ENCODE measurements at places on chromosomes 6 and 20.
A peak's percentile ranks its signal among the peaks of the same experiment; 100 is the strongest.

DNA sequence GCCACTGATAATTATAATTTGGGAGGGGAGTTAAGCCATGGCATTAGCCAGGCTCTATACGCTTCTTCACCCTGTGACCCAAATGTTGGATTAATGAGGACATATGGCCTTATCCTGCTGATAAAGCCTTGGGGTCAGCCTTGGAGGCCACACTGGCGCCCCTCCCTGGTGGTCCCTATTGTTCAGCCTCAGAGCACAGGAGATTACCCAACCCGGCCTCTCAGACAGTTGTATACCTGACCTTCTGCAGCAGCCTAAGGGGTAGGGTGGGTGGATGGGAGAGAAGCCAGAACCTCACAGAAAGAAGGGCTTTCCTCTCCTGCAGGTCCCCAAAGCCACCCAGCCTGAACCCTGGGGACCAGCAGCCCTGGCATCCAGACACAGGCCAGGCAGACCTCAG lies 76.8 kb downstream of the LINC00237 start:
- DNase-seq, result no peak

- no peak for DNase-seq
These were observed 41.4 kb upstream of the ANGPT4 start for GRCh38 chr20:957544-957943.

DNA sequence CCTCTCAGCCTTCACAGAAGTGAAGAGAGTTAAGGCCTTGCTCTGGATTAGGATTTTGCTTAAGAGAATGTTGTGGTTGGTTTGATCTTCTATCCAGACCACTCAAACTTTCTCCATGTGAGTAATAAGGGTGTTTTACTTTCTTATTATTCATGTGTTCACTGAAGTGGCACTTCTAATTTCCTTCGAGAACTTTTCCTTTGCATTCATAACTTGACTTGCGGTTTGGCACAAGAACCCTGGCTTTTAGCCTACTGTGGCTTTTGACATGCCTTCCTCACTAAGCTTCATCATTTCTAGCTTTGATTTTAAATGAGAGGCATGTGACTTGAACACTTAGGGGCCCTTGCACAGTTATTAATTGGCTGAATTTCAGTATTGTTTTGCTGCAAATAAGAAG lies 166.1 kb upstream of the OPRM1 start:
- DNase-seq, result no peak

- DNase-seq, result no peak
These were observed 78.1 kb downstream of the MMUT start for GRCh38 chr6:49384904-49385303.

DNA sequence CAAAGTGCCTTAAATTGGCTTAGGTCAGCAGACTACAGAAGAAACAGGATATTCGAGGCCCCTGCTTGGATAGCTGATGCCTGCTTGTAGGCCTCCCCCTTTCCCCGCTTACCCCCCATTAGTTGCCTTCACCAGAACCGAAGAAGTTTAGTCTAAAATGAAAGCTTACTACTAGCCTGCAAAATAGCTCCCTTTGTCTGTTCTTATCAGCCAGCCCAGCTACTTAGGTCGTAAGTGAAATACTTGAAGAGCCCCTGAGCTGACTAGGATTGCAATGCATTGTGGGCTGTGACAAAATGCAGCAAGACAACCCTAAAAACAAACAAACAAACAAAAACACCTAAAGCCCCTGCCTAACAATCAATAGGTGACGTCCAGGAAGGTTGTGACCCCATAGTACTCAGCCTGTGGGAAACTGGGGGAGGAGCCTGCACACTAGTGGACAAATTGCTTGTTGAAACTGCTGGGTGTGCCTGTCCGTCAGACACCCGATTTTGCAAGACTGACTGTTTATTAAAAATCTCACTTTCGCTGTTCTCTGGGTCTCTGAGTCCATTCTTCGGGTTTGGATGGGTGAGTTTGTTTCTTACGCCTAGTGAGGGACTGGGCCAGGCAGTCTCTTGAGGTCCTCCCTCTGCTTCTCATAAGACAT lies 105.0 kb upstream of the DUSP22 start:
- DNase-seq, result no peak

- no peak for DNase-seq
These were observed 182.7 kb upstream of the SALL4 start for GRCh38 chr20:51985013-51985415.

DNA sequence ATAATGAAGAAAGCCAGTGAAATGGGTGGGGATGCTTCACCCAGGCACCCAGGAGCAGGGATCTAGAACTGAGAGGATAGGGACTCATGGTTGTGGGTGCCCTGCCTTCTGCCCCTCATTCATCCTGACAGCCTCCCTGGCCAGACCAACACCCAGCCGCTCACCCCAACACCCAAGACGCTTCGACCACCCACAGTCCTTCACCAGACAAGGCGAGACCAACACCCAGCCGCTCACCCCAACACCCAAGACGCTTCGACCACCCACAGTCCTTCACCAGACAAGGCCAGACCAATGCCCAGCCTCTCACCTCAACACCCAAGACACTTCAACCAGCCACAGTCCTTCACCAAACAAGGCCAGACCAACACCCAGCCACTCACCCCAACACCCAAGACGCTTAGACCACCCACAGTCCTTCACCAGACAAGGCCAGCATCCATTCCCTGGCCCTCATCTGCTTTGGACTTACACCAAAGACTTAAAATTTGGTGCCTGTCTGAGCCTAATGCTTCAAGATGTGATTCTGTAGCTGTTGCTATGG lies 131.5 kb downstream of the ANKRD60 start:
- no peak for DNase-seq

DNA sequence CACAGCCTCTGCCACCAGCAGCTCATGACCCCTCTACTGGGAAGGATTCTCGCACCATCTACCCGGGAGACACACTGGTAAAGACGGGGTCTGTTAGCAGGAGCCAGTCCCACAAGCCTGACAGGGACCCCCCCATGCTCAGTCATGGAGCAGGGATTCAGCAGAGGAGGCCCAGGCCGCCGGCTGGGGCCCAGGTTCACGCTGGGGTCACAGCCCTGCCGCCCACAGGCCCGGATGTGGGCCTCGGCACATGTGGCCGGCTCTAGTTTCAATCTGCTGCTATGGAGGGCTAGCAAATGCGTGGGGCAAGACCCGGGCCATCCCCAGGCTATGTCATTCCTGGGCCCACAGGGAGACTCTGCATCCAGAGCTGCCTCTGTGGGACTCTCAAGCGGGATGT lies 25.1 kb downstream of the PXDC1 start:
- no peak for DNase-seq

GRCh38 chr6:51737580-51738360 lies 349.6 kb downstream of the PKHD1 start:
- DNase-seq, result no peak

- no peak for DNase-seq
These were observed 29.5 kb upstream of the BHLHE23 start for GRCh38 chr20:63036291-63036690.

DNA sequence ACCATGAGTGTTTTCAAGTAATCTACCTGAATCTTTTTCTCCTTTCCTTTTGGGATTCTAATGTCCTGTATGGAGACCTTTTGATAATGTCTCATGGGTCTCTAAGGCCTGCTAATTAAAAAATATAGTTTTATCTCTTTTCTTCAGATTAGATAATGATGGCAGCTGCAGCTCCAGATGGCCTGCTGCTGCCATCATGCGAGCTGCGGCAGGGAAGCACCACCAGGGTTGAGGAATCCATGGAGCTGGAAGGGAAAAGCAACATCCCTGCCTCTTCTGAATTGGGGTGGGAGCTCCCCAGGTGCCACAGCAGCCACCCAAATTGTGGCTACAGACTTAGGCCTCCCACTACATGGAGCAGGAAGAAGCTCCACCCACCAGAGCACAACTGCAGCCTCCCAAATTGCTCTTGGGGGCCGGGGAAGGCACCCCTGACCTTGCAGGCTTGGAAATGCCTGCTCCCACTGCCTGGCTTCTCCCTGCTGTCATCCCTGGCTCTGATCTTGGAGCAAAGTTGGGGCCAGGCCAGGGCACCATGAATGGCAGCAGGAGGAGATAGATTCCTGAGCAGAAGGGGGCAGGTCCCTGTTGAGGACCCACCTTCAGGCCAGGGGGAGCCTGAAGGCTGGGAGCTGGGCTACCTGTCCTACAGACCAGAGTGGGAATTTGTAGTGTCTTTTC lies 189.6 kb upstream of the MAN1A1 start:
- no peak for DNase-seq

GRCh38 chr6:106287215-106287614 lies 38.3 kb downstream of the ATG5 start:
- DNase-seq, result no peak

DNA sequence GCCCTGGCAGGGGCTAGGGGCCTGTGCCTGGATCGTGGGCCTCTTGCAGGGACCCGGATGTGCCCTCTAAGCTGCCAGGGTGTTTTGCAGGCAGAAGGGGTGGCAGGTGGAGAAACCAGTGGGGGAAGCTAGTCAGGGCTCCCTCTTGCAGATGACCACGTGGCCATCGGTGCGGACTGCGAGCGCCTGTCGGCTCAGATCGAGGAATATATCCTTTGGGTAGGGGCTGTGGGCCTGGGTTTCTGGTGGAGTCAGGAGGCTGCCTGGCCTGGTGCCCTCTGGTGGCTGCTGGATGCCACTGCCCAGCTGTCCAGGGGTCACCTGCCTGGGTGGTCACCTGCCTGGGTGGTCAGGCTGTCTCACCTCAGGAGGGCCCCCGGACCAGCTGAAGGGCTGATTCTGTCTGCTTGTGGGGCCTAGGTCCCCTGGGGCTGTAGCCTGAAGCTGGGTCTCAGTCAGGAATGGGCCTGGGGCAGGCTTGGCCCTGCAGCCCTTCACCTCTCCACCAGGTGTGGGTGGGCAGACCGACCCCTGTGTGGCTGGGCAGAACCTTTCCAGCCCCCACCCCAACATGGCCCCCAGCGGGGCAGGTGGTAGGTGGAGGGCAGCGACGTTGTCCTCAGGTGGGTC lies 6.7 kb downstream of the TCEA2 start:
- DNase-seq, result no peak

- DNase-seq, result no peak
These were observed 91.0 kb upstream of the FOXA2 start for GRCh38 chr20:22675341-22675740.

DNA sequence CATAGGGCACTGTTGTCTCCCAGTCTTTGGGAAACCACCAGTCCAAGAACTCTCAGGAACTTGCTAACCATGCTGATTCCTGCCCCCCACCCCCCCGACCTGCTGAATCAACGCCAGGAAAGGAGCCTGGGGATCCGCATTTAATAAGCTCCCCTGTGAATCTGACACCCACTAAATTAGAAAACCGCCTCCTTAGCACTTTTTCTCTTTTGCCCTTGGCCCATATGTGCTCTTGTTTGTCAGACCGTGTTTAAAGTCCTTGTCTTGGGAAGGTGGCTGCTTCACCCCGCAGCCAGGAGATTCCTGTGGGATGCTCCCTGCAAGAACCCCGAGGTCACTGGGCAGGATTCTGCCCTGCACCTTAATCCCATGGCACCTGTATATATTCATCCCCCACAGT lies 15.7 kb upstream of the FOXP4 start:
- DNase-seq, result no peak

- peak; percentile 71 for DNase-seq
These were observed 87.7 kb downstream of the TMEM242 start for GRCh38 chr6:157235600-157236039.

GRCh38 chr6:8030920-8031319 lies 33.3 kb downstream of the BLOC1S5 start:
- DNase-seq, result no peak

- DNase-seq, result no peak
These were observed 35.5 kb upstream of the NXT1 start for GRCh38 chr20:23315099-23315498.

DNA sequence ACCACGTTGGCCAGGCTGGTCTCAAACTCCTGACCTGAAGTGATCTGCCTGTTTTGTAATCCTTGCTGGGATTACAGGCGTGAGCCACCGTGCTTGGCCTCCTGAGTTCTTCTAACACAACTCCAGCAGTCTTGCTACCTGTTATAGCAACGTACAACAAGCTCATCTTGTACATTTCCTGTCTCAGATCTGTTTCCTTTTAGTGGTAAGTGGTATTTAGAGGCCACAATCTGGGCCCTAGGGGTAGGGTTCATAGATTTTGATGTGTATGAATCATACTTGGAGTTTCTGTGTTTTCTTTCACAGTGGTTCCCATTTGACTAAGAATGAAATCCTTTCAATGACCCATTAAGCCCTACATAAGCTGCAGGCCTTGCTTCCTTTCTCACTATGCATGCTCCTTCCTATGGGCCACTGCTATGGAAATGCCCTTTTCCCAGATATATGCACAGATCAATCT lies 27.1 kb upstream of the SYNCRIP start:
- no peak for DNase-seq

DNA sequence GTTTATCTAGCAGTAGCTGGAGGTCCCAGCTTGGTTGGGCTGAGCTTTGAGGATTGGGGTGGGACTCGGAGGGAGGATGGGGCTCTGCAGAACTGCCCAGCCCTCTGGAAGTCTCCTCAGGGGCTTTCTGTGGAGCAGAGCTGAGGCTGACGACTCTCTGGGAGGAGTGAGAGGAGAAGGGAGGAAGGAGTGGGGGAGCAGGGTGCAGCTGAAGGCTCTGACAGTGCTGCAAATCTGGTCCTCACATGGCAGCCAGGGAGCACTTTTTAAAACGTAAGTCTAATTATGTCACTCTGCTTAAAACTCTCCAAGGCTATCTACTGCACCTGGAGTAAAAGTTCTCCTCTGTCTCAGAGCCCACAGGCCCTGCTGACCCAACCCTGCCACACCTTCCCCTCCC lies 32.4 kb downstream of the GRM4 start:
- DNase-seq, result no peak

- no peak for DNase-seq
These were observed 180.4 kb upstream of the FOXQ1 start for GRCh38 chr6:1131285-1132079.

DNA sequence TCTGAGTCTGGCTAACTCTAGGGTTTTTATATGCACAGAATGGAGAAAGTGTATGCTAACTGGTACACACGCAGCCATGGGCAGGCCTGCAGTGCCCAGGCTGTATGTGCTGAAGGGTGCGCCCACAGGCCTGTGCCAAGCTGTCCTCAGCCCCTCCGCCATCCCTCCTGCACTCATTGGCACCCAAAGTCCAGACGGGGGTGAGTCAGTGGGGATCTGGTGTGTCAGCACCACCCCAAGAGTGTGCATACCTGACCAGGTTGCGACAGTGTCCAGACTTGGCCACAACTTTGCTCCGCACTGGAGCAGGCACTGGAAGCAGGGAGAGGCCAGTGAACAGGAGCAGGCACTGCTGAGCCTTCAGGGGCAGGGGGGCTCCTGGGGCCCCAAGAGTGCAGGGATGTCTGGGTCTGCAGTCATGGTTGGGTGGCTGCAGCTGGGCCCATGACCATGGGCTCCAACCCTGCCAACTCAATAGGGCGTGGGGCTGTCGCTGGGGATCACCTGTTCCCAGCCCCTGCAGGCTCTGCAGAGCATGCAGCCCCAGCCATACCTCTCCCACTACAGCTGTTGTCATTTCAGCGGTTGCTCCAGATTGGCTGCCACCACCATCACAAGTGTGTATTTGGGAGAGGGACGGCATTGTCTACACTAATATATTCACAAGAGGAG lies 717.8 kb downstream of the EPHA7 start:
- DNase-seq, result no peak

GRCh38 chr20:31604567-31605030 lies 490 bp upstream of the ID1 start:
- no peak for DNase-seq
